ENCODE measurements at places on chromosomes 2 and 18.
A peak's percentile ranks its signal among the peaks of the same experiment; 100 is the strongest.

DNA sequence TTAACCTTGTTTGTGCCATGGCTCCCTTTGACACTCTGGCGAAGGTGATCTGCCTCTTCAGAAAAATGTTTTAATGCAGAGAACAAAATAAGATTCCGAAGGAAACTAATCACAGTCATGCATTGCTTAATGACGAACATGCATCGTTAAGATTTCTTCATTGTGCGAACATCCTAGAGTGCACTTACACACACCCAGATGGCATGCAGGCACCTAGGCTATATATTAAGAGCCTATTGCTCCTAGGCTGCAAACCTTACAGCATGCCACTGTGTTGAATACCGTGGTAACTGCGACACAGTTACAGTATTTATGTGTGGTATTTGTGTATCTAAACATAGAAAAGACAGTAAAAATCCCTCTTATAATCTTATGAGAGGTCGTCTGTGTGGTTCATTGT is 8.3 kb downstream of the ASAP2 start:
- DNase-seq, result no peak

DNA sequence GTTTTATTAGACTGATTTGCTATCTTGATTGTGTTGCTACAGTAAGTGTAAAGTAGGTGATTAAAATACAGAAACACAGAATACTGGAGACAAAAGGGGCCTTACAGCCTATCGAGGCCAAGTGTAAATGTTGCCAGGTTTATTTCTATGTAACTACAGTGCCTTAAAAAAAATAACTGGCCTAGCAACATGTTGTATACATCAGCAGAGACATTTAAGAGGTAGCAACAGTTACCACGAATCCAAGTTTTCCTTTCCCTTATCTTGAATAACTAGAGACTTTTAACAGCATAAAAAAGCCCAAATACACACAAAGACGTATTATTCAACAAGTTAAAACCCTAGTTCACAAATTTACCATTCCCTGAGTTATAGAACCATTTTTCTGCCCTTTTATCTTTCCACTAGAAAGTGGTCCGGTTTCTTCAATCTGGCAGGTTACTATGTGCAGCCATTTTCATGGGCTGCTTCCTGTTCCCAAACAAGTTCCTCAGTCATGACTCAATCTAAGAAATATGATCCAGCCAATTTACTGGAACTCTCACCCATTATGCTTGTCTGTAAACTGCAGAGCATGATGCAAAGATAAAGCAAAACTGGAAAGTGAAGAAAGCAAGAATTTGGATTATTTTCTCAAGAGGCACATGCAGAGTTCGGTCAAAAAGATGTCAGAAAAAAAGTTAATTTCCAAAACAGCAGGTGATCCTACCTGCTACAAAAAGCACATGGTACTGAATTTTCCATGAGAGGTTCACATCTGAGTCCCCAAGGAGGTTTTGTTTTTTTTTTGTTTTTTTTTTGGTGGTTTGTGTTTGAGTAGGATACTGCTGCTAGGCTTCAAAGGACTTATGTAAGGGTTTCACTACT is 22.2 kb downstream of the NFE2L2 start:
- DNase-seq, result peak; percentile 97

DNA sequence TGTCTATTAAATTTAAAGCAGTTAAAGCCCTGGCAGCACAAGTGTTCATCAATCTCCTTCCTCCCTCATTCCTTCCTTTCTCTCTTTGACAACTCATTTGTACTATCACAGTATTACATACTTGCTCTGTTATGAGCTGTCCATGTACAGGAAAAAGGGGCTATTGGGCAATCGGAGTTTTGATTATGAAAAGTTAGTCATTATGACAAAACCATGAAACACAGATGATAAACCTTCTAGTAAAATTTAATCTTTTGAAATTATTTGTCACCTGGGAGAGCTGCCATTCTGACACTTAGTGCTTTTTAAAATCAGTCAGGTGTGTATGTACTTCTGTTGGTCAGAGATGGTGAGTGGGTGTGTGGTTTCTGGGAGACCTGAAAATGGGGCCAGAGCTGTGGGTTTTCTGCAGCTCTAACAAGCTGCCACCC is 39.4 kb downstream of the MAP4K4 start:
- DNase-seq, result peak; percentile 66

DNA sequence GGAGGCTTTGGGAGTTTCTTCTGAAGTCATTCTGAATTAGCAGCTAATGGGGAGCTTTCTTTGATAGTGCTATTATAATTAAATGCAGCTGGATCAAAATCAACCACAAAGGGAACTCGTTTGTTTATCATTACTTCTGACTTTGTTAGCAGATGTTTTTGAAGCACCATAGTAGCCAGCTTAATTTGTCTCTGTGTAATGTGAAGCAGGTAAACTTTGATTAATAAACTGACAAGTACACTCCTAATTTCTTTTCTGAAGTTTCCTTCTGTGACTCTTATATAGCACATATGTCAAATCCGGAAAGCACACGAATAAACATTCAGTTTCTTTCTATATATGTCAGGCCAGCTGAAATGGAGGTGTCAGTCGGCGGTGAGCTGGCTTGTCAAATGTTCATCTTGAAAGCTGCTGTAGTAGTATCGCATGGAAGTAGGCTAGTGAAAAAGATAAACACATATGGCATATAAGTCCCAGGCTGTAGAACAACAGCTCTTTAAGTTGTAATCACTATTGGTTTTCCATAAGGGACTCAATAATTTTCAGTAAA is 451.9 kb upstream of the ZEB2 start:
- DNase-seq, result no peak

DNA sequence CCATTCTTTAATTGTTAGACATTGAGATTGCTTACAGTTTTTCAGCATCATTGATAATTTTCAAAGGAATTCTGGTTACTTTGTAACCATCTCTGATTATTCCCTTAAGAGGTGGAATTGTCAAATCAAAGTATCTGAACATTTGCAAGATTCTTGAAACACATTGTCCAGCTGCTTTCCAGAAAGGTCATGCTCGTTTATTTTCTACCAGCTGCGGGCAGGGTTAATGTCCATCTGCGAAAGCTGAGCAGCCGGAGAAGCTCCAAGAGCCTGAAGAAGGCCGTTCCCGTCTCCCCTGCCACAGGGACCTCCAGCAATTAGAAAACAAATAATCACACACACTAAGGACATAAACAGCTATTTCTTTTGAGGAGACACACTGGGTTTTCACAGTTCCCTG is 76.1 kb upstream of the TXNDC2 start:
- DNase-seq, result no peak

DNA sequence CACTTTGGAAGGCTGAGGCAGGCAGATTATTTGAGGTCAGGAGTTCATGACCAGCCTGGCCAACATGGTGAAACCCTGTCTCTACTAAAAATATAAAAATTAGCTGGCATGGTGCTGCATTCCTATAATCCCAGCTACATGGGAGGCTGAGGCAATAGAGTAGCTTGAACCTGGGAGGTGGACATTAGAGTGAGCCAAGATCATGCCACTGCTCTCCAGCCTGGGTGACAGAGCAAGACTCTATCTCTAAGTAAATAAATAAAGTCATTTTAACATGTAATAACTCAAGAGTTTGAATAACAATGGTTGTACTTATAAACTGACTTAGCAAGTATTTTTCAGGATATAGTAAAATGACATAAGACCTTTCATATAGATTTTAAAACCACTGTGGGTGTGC is 169.3 kb upstream of the FN1 start:
- DNase-seq, result no peak

DNA sequence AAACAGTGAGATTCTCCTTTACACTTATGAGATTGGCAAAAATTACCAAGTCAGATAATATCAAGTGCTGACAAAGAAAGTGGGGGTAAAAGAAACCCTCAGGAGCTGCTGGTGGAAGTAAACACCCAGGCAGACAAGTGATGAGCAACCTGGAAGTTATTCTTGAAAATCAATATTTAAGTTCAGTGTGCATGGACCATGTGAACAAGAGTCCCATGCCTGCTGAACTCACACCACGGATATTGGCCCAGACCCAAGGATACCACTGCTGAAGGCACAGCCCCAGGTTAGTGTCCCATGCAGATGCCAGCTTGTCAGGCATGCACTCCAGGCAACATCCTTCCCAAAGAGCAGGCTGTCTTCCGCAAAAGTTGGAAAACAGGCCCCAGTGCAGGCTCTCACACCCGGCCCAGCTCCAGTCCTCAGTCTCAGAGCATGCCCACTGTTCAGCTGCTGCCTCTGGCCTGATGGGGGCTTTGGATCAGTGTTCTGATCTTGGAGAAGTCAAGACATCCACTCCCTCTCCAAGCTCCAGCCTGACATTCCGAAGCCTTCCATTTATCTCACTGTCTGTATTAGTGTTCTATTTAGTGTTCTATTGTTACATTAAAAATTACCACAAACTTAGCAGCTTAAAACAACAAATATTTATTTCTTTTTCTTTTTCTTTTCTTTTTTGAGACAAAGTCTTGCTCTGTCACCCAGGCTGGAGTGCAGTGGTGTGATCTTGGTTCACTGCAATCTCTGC is 70.0 kb downstream of the HS1BP3 start:
- peak; percentile 56 for DNase-seq

GRCh38 chr2:161165811-161166210 is 5.6 kb downstream of the TANK start:
- DNase-seq, result no peak

DNA sequence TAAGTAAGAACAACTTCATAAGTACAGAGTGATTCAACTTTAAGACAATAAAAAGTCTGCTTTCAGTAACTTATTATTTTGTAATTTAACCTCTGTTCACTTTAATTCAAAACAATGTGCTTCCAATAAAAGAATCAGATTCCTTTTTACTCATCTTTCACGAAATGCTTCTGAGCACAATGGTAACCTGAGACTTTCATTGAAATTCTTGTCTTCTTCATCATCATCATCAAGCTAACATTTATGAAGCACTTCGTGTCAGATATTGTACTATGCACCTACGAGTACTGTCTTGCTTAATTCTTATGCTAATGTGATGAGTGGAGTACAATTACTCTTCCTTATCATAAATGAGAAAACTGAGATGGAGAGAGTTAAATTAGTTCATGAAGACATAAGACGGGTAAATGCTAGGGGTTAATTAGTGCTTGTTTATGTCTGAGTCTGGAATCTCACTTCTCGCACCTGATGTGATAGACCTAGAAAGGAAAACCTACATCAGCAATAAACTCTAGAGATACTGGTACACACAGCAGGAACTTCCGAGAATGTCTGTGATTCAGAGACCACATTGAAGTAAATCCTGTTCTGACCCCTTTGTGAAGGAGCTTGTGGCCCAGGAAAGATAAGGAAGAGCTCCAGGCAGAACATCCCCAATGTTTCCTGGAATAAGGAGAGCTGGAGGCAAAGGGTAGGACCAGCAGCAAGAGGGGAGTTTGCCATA is 227.6 kb upstream of the ETAA1 start:
- peak; percentile 33 for DNase-seq

DNA sequence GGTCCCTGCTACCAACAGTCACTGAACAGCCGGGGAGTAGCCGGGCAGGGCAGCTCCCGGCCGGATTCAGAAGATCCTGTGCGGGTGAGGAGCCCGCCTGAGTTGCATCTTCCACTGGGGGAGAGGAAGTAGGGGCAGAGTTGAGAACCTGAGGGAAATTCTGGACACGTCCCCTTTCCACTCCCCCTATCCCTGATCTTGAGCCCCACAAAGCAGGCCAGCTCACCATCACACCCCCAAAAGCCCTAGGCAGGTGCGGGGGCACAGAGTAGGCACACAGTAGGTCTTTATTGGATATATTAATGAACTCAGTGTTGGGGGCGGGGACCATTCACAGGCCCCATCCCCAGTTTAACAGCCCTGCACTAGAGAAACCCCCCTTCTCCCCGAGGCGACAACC is 81.9 kb upstream of the UXS1 start:
- no peak for DNase-seq

DNA sequence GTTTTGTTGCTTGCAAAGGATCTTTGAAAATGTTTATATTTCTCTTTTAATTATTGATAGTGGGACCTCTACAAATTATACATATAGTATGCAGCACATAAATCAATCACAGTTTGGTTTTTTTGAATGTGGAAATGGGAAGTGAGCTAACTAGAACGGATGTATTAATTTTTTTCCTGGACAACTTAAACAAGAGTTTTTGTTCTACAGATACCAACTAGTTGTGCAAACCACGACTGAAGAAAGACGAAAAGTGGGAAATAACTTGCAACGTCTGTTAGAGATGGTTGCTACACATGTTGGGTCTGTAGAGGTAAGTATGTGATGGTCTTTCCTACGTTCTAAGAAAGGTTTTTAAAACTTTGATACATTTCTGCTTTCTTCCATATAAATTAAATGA is 39.2 kb downstream of the NDC80 start:
- no peak for DNase-seq

- DNase-seq, result peak; percentile 16
Measured at GRCh38 chr2:23916727-23917405, 10.1 kb downstream of the ATAD2B start.

DNA sequence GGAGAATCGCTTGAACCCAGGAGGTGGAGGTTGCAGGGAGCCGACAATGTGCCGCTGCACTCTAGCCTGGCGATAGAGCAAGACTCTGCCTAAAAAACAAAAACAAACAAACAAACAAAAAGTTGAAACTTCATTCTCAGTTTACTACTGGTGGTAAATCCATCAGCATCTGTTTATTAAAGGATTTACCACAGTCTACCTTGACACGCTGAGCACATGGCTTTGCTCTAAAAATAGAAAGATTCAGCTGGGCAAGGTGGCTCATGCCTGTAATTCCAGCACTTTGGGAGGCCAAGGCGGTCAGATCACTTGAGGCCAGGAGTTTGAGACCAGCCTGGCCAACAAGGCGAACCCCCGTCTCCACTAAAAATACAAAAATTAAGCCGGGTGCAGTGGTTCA is 201.3 kb downstream of the TGIF1 start:
- DNase-seq, result no peak

GRCh38 chr18:7567474-7568425 is 634 bp downstream of the PTPRM start:
- no peak for DNase-seq

GRCh38 chr2:202172439-202173211 is 65.8 kb downstream of the SUMO1 start:
- peak; percentile 55 for DNase-seq

Data from renal cortical epithelial cell (primary cell).